ENCODE measurements at places on chromosomes 5 and 9.

GRCh38 chr5:92459654-92460053 is 1076.5 kb upstream of the ARRDC3 start:
- DNase-seq = no peak

GRCh38 chr9:87148331-87149104 is 201.2 kb upstream of the GAS1 start:
- no peak for DNase-seq

DNA sequence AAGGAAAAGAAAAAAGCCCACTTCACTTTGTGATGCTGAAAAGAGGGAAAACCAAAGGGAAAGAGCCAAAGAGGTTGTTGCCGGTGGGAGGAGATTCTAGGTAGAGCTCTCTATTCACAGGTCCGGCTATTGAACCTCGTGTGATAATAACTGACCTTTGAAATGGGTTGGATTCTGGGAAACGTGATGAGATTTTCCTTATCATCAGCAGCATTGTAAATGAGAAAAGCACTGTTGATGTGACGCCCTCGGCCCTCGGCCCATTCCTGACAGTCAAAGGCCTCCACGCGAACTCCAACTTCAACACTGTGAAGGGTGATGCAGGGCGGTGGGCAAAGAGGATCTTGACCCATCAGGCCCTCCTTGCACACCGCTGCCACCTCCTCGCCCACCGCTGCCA is 43.3 kb downstream of the ZCCHC9 start:
- DNase-seq = no peak

DNA sequence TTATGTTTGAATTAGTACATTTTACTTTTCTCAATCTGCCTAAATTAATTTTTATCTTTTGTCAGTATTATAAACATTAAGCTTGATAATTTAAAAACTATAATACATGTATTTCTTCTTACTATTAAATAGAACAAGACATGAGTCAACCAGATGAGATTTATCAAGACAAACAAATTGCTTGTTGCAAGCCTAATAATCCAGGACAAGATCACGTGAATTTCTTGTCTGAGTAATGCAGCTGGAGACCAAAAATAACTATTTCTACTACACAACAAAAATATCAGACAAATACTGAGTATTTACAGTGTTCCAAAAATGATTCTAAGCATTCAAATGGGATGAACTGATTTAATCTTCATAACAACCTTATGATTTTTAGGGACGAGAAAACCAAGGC is 339.1 kb upstream of the PRR16 start:
- no peak for DNase-seq

GRCh38 chr5:172632346-172633092 is 8.5 kb upstream of the NEURL1B start:
- DNase-seq = no peak

DNA sequence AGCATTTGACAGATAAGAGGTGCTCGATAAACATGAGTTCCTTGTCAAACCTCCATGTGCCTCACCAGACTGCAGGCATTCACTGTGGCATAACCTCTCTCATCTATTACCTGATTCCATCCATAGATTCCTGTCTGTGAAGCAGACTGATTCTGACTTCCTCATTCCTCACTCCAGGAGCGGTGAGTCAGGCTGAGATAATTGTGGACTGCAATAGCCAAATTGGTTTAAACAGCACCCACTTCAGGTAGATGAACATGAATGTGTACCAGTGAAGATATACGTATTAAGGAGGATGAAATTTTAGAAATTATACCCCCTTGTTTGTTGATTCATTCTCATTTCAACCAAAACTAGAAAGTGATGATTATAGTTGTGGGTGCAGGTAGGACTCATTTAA is 391.2 kb downstream of the HINT1 start:
- no peak for DNase-seq

GRCh38 chr9:38467404-38467803 is 43.1 kb upstream of the IGFBPL1 start:
- no peak for DNase-seq

DNA sequence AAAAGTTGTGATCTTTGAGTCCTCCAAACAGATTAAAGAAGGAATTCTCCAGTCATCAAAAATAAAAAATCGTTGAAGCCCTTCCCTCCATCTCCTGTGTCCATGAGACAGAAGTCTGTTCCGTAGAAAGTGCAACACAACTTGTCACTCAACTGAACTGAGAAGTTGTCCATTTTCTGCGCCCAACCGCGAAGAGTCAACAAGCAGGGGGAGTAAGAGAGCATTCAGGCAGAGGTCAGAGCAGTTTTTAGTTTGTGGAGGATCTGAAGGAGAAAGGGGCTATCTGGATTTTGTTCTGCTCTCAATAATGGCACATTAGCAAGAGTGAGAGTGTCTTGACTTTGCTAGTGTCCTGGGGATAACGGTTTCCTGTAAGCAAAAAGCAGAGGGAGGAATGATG is 303.9 kb downstream of the ICE1 start:
- DNase-seq = no peak

- no peak for DNase-seq
Measured at GRCh38 chr5:78287833-78288232, 6.7 kb downstream of the AP3B1 start.

GRCh38 chr9:107355394-107355793 is 72.3 kb downstream of the RAD23B start:
- no peak for DNase-seq

GRCh38 chr9:104092875-104093600 is 1.1 kb upstream of the SMC2 start:
- DNase-seq = no peak

DNA sequence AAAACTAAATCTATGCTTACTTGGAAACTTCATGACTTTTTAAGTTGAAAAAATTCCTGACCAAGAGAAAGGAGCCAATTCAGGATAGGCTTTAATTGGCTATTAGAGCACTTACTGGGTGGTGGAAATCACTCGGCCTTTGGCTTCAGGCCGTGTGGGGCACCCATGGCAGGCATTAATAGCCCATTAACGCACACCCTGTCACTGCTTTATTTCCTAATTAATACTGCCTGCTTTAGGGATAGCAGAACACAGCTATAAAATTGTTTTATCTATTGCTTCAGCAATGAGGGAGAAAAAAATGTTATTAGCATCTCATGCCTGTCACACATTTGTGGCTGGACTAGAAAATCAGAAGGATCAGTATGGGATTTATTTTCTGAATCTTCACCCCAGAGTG is 58.1 kb downstream of the PSAT1 start:
- DNase-seq = no peak

DNA sequence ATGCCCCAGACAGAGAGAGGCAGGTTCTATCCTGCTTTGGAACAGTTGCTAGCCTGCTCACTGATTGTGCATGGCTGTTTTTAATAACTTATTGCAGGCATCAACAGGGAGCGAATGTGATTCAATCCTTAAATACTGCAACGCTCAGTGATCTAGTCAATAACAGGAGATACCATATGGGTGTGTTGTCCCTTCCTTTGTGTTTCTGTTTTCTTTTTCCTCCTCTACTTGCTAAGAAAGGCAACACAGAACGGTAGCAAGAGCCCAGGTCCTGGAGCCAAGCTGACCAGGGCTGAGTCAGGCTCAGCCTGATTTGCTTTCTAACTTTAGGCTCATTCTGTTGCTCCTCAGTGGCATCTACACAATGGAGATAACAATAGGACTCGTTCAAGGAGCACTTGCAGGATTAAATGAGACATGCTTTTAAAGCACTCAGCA is 98.6 kb upstream of the EQTN start:
- DNase-seq = no peak

- no peak for DNase-seq
Measured at GRCh38 chr5:112656451-112656850, 81.2 kb upstream of the APC start.

DNA sequence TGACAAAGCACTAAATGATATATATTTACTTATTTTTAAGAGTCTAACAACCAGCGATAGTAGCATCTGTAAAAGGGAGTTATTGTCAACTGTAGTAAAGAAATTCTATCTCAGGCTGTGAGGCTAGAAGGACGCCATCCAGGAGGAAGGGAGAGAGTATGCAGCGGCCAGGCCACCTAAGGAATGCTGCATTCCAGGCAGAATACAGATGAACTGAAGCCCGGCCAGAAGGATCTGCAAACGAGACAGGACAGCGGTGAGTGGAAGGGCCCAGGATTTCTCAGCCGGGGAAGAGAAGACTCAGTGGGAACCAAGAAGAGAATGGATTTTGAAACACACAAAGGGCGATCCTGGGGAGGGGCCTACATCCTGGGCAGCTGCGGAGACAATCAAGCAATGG is 7.4 kb downstream of the RETREG1 start:
- no peak for DNase-seq

DNA sequence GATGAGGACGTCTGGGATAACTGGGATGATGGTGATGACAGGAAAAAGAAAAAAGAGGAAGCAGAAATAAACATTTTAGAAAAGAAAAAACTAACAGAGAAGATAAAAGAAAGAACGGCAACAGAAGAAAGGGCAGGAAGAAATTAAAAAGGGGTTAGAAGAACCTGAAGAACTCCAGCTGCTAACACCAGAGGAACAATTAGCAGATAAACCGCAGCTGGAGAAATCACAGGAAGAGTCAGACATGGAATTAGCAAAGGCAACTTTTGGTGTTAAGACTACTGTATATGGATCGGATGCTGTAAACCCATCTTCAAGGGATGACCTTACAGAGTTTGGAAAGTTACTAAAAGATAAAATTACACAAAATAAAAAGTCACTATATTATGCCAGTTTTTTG is 15.4 kb downstream of the CTSL start:
- DNase-seq = no peak

- DNase-seq = no peak
Measured at GRCh38 chr9:25684321-25684720, 6.1 kb upstream of the TUSC1 start.

DNA sequence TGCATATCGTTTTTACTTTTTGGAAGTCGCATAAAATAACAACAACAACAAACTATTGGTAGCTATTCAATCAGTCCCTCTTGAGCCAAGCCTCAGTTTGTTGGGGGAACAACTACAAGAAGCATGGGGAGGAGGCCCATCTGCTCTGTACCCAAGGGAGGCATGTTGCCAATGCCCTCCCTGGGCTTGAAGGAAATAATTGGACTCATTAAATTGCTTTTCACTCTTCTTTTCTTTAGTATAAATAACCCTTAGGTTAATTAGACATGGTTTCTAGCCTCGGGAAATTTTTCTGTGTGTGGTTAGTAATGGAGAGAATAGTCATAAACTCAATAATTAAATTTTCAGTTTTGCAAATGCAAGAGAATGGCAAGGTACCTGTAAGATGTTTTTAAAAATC is 500.7 kb downstream of the TLE4 start:
- no peak for DNase-seq

GRCh38 chr9:36148311-36149051 is 11.9 kb downstream of the GLIPR2 start:
- DNase-seq = peak; percentile 27

- DNase-seq = no peak
Measured at GRCh38 chr5:174229514-174230370, 184.2 kb downstream of the NSG2 start.

DNA sequence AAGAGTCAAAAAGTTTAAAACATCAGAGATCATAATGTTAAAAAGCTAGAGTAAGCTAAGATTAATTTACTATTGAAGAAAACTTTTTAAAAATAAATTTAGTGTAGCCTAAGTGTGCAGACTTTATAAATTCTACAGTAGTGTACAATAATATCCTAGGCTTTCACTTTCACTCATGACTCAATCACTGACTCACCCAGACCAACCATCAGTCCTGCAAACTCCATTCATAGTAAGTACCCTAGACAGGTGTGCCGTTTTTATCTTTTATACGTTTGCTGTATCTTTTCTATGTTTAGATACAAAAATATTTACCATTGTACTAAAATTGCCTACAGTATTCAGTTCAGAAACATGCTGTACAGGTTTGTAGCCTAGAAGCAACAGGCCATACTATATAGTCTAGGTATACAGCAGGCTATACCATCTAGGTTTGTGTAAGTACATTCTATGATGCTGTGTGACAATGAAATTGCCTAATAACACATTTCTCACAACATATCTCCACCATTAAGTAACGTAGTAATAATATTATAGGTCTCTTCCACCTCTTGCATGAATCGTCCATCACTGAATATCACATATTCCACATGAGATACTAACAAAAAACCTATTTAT is 59.2 kb downstream of the MEGF9 start:
- no peak for DNase-seq

GRCh38 chr9:88991066-88992034 is at the start of gene S1PR3:
Gene S1PR3 (plus strand): TSS chr9:88991468. CDS start chr9:89001201, 9,733 bp downstream.
- DNase-seq = no peak

DNA sequence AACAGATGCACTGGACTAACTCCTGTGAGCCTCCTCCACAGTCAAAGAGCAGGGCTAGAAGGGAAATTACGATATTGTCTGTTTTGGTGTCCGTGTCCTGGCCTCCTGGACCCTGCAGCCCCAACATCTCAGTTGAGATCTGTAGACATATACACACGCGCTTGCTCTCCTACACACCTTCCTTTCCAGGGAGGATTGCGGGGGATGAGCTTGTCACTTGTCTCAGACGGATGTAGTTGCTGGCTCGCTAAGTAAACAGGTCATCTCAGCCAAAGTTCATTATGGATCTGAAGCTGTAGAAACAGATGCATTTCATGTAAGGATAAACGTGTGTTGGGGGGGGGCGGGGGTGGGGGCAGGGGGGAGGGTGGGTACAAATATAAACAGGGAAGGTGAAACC is 549.3 kb downstream of the CCDC171 start:
- DNase-seq = no peak

DNA sequence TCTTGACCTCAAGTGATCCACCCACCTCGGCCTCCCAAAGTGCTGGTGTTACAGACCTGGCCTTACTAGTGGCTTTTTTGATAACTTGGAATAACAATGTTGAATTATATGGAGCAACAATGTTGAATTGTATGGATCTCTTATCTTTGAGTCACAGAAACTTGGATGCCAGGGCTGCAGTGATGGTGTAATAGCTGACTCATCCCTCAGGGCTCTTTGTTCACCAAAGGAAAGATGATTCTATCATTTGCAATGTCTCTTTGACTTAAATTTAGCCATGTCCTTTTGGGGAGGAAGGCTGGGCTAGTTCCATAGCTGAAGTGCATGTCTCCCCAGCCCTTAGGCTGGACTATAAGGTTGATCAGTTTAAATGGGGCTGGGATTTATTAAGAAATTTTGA is 172.3 kb downstream of the PDZD2 start:
- no peak for DNase-seq

DNA sequence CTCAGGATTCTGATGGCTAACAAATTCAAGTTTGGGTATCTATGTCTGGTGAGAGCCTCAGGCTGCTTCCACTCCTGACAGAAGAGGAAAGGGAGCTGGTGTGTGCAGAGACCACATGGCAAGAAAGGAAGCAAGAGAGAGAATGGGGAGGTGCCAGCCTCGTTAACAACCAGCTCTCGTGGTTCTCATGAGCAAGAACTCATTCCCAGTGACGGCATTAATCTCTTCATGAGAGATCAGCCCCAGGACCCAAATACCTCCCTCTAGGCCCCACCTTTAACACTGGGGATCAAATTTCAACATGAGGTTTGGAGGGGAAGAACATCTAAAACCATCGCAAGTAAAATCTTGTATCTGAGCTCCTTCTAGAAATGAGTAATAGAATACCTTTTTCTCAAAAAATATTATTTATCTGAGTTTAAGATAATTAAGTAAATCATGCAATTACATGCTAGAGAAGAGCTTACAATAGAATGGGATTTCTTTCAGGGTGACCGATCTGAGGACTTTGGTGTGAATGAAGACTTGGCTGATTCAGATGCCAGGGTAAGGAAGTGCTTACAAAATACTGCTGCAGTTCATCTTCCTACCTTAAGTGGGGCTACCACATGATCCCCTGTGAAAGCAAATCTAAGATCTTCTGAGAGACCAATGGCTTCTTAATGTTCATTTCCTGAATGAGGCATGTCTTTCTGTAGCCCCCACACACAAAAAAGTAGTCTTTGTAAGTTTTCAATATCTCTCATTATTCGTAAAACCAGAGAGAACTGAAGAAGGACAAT is 11.5 kb downstream of the ANXA1 start:
- no peak for DNase-seq

All from activated gamma-delta T cell (primary cell).